ENCODE measurements at places on chromosomes 7 and 10.

GRCh38 chr10:61108915-61109314 lies 164.9 kb upstream of the RHOBTB1 start:
- no peak for DNase-seq

DNA sequence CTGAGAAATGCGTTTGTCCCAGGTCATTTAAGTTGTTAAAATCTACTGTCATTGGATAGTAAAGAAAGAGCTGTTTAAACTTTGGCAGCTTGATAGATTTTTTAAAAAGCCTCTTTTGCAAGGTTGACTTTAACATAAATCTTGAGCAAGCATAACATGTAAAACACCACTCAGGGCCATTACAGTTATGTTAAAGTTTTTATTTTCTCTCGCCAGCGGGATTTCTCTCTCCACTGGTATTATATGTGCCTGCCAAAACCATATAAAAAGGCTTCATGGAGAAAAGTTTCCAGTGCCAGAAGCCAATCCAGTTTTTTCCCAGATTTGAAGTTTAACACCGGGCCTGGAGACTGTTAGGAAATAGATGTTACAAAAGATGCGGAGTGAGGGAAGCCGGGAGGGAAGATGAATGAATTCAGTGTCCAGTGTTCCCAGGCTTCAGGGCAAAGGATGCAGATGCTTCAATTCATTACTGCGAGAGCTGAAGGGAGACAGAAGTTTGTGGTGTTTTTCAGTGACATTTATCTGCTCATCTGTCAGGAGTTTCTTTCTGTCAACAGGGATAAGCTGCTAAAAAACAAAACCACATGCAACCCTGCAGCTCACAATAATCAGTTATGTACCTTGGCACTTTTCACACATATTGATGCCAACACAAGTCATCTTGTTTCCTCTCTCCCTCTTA lies 155.5 kb downstream of the SPAG6 start:
- DNase-seq, result peak; percentile 50

DNA sequence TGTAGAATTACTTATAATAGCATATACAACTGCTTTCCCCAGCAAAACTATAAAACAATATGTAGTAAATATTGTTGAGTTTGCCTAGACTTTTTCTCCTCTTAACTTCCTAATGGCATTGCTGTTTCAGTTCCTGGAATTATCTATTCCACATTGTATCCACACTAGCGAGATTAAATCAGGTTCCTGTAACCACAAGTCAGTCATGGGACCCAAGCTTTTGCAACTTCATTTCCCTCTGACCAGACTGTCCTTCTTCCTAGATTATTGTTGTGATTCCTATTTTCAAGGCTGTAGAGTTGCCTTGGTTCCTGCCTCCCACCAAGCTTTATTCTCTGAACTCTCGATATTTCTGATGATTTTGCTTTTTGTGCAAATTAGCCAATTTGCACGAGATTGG lies 173.3 kb upstream of the ZNF804B start:
- no peak for DNase-seq

- DNase-seq, result no peak
Measured at GRCh38 chr7:54811846-54812254, 52.8 kb upstream of the SEC61G start.

DNA sequence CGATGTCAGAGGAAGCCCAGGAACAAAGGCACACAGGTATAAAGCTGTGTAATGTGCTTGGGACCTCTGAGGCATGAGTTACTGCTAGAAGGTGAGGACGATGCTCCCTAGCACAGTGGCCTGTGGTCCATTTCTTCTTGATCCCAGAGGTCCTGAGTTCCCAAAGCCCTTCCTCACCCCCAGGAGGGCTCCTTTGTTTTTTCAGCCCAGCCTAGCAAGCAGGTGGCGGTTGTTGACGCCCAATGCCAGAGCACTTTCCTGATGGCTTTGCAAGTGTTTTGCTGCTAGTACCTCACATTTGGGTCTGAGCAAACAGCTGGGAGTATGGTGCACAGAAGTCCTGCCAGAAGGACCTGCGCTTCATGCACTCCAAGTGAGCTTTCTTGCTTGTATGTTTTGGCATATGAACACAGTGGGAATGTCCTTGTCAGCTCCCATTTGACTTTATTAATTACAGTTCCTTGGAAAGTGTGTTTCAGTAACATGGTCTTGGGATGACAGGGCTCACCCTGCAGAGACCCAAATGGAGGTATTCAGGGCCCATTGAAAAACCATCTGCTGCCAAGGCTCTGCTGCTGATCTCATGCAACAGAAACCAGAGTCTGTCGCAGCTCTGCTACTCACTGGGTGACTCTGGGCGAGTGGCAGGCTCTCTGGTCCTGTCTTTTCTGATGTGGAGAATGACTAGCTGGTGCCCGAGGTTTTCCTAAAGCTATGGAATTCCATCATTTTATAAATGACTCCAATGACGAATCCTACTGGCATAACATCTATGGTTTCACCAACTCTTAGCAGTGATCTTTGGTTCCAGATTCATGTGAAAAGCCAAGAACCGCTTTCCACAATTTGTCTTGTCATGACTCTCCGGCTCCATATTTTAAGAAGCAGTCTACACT lies 134.9 kb downstream of the ARID5B start:
- no peak for DNase-seq

DNA sequence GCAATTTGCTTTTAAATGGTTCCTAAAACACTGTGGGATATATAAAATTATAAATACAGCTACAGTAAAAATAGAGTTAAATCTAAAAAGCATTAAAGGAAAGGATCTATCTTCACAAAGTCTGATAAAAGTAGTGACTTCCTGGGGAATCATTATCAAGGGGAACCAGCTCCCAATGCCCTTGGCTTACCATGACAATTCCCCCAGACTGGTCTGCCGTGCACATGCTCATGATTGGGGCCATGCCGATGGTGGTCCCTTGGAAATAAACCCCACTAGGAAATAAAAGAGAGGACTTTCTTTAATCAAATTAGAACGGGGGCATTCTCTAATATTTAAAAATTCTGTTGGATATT lies 201.8 kb downstream of the FANK1 start:
- DNase-seq, result no peak

DNA sequence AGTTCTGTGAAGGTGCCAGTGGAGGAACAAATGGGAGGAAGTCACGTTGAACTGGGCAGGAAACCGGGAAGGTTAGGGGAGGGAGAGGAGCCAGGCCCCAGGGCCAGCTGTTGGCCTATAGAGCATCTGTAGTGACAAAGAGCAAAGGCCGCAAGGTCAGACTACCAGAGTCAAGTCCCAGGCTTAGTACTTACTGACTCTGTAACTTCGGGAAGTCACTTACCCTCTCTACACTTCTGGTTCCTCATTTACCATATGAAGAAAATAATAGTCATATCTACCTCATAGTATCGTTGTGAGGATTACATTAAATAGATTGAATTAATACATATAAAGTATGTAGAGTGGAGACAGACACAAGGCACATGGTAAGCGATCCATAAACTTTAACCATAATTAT lies 101.8 kb upstream of the FZD1 start:
- no peak for DNase-seq

DNA sequence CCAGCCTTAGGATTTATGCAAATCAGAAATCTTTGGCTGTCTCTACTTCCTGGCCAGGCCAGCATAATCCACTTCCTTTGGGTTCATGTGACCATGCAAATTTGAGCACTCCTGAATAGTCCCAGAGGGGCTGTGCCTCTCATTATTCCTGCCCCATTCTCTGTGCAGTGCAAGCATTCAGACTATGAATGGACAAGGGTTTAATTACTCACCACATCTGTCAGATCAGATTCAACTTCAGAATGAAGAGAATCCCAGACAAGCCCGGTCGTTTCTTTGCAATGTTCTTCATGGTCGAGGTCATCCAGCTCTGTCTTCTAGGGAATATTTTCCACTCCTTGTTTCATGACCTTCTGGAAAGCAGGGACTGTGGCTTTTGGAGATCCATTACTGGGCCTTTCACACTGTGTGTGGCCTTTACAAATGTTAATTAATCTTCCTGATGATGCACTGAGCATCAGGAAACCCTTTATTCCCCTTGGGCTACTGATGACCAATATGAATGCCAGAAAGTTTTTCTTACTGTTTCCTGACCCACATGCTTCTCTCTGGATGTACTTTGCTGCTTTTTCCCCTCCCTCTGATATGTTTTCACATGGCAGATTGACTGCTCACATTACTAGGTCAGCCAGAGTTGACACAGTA lies 217.6 kb upstream of the TCF7L2 start:
- DNase-seq, result no peak

DNA sequence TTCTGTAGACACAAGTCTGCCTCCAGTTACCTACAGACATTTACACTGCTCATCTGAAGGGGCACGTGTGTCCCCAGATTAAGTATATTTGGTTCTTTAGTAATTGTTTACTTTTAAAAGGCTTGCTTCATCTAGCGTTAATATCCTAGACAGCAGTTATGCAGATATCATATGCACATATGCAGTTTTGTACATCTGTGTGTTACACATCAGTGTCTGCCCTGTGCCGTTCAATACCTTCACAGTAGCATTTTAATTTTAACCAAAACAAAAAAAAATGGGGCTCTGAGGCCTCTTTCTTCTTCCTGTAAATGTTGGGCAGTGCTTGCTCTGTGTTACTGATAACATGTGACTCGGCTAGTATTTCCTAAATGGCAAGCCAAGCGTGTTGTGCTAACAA lies 331.4 kb upstream of the MGMT start:
- no peak for DNase-seq

DNA sequence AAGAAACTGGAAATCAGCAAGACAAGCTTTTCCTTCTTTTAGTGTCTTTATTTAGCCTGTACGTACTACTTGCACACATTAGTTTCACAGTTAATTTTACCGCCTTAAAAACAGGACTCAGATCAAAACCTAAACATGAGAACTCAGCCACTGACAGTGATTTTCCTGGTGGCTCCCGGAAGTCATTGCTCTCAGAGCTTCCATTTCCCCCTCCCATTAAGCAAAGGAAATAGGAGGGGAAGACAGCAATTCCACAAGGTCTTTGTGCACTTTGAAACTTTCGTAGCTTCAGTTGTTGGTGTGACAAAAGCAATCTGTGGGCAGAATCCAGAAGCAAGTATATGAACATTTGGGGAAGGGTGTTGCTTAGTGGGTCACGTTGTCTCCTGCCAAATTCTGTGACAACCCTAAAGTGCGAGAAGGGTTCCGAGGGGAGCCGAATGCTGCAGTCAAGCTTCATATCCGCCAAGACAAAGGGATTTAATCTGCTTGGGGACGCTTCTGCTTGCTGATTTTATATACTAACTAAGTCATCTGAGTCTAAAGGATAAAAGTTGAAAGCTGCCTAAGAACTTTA lies 30.4 kb downstream of the FAM53B start:
- DNase-seq, result no peak

GRCh38 chr10:62853710-62854109 lies 37.5 kb upstream of the EGR2 start:
- DNase-seq, result no peak

DNA sequence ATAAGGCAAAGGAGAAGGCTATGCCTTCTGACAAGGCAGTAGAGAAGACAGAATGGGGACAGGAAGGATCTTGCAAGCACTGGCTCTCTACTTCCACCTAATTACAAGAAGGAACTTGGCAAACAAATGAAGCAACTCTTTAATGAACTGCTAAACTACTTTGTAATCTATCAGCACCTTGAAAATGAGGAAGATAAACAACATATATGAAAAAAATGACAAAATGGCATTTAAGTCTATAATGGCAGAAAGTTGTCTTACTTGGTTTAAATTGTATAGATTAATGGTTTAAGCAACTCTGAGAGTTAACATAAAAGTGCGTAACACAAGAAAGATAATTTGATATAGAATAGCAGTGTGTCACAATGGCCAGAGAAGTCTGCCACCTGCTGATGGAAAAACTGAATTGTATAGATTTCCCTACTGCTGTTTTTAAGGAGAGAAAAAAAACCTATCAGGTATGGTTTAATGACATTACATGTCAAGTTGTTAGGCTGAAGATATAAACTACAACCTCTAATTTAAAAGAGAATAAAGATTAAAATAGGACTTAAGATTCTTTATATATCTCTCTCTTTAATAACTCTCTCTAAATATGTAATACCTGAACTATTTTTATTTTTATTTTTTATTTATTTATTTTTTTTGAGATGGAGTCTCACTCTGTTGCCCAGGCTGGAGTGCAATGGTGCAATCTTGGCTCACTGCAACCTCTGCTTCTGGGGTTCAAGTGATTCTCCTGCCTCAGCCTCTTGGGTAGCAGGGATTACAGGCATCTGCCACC lies 11.8 kb downstream of the NT5C3A start:
- peak; percentile 84 for DNase-seq

GRCh38 chr7:233249-234035 lies 41.1 kb downstream of the FAM20C start:
- peak; percentile 55 for DNase-seq

DNA sequence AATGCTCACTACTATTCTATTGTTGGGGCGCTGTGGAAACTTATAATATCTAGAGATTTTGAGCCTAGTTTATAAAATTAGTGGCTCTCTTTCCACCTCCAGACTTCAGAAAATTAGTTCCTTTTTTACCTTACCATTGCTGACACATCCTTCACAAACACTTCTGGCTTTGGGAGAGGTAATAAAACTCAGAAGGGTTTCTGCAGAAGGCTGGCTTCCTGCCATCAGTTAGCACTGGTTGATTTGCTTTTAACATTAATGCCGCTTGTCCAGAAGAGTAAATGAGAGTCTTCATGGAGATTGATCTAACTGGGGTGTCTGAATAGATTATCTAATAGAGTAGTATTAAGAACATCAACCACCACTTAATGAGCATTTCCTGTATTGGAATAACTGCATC lies 20.3 kb downstream of the ACSM6 start:
- DNase-seq, result no peak

- DNase-seq, result no peak
Measured at GRCh38 chr7:20932785-20933527, 146.3 kb upstream of the SP8 start.

- no peak for DNase-seq
Measured at GRCh38 chr7:142914121-142914520, 19.4 kb downstream of the TRPV5 start.

DNA sequence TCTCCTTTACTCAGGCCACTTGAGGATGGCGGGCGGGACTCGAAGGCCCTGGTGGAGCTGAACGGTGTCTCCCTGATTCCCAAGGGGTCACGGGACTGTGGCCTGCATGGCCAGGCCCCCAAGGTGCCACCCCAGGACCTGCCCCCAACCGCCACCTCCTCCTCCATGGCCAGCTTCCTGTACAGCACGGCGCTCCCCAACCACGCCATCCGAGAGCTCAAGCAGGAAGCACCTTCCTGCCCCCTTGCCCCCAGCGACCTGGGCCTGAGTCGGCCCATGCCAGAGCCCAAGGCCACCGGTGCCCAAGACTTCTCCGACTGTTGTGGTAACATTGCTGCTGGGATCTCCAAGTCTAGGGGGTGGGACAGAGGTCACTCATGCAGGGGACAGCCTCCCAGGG lies 65.7 kb downstream of the GTF2IRD1 start:
- DNase-seq, result no peak

DNA sequence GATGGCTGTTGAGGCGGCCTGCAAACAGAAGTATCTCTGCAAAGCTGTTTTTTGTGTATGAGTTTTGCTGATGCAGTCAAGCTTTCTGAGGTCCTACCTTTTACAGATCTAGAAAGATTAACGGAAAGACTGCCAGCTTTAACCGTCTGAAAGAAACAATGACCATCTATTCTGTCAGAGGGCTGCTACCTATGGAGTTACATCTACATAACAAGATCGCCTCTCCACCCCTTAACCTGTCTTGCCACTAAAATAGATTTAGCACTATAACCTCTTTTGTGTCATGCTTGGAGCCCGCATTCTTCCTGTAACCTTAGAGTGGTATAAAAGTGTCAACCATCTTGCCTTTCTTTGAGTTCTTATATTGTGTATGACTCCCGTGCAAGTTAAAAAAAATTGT lies 291.2 kb downstream of the POM121L12 start:
- no peak for DNase-seq

Data from stomach (tissue), 19 donors.